T-helper 9 cell (primary cell): ENCODE measurements at places on chromosomes 16 and 17.
A peak's percentile ranks its signal among the peaks of the same experiment; 100 is the strongest.

GRCh38 chr17:27520491-27521185, 64.4 kb downstream of the KSR1 start:
- no peak for DNase-seq

DNA sequence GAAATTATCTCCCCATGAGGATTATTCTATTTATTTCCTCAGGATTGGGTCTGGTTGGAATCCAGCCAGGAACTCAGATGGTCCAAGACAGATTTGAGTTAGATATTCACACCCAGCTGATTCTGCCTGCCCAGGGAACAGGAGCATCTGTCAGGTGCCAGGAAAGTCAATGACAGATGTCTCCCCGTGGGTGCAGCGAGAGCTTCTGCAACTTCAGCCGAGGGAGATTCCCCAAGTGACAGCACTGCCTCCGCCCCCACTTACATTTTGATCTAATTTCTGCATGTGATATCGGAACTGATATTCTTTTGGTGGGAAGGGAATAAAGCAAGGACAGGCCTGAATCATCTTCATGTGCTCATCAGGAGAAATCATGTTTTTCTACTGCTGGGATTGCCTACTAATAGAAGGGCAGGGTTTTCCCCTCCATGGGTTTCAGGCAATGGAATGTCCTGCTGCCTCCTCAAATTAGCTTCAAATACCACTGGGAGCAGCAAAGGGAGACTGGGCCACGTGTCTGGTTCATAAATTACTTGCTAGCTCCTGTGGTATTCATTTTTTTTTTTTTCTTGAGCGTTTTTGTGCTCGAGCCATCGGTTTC, 15.7 kb upstream of the DHX8 start:
- DNase-seq = no peak

DNA sequence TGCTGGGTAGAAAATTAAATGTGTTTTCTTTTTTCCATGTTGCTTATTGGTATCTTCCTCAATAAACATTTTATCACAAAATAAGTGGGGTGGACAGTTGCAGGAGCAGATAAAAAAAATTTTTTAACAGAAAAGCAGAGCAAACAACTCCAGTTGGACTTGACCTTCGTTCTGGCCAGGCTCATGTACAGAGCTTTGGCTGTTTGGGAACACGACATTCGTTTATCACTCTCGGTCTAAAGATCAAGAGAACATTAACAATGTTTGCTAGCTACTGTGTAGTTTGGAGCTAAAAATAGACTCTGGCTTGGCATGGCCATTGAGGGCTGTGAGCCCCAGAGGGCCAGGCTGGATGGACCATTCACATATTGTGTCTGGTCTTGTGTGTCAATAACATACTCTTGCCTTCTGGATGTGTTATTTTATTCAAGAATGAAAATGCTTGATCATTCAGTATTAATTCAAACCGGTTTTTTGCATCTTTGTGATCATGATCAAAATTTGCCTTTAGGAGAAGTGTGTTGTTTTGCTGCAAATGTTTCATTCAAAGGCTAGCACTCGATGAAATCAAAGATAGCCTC, 56.6 kb downstream of the TMEM186 start:
- DNase-seq = no peak

DNA sequence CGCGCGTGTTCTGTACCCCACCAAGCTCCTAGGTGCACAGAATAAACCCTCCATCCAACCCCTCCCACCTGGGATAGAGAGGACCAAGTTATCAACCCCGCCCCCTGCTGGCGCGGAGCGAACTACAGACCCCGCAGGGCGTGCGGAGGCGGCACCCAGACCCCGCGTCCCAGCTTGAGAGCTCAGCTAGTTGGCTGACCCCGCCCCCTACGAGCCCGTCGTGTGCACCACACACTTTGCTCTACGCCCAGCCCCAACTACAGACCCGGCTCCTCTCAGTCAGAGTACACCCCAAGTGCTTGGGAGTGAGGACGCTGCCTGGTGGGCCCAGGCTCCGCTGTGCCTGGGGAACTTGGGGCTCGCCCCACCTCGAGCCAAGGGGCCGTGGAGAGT, 1.5 kb downstream of the GRIN2A start:
- no peak for DNase-seq

GRCh38 chr17:49880291-49881053, 32.6 kb upstream of the TAC4 start:
- peak; percentile 62 for DNase-seq

DNA sequence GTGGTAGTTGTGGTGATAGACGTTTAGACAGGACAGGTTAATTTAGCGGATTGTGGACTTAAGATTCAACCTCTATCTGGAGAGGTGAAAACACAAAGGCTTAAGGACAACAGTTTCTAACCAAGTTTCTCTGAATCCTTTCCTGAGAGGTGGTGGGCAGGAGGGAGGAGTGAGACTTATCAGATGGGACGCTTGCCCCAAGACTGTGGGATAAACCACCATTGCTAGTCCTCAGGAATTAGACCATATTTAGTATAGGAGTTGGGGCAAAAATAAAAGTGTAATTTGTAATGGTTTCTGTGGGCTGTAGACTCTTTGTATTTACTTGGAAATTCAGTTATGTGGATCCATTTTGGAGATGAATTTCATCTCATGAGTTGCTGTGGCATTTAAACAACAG, 6.6 kb downstream of the PDP2 start:
- no peak for DNase-seq

DNA sequence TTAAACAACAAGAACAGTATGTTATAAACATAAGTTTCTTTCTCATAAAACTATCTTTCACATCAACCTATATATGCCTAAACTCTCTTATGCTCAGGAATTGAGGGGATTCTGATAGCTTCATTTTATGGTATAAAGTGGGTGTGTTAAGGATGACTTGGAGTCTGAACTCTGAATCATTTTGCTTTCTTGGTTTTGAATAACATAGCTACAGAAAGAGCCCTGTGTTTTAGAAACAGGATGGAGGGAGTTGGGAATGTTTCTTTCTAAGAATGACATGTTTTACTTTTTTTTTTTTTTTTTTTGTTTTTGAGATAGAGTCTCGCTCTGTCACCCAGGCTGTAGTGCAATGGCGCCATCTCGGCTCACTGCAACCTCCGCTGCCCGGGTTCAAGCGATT, 50.1 kb downstream of the RHOT1 start:
- DNase-seq = no peak

DNA sequence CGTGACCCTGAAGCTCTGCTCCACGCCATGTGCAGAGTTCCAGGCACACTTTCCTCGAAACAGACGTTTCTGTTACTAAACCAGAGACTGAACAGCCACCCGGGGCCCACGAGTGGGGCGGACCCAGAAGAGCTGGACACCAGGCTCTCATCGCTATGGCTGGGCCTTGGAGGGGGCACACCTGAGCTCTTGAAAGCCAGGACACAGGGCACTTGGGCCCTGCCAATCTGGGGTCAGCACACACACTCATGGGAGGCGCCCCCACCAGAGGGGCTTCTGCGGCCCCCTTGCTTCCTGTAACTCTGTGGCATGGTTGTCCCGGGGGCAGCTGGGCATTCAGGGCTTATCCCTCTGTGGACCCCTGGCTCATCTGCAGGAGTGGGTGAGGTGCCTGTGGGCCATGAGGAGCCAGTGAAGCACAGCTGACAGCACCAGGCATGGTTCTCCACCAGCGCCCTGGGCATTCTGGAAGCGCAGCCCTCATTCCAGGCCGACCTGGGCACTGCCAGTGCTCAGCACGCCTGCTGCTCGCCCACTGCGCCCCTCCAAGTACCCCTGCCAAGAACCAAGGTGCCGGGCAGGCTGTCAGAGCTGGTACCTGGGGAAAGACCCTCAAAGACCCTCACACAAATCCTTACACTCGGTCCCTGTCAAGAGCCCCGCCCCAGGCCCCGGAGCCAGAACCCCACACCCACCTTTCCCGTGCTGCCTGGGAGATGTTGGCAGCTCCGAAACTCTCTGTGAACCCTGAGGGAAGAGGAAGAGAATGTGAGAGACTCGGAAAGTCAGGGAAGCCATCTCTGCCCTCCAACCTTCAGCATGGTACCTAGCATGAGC, 61.1 kb downstream of the IL21R start:
- DNase-seq = no peak

DNA sequence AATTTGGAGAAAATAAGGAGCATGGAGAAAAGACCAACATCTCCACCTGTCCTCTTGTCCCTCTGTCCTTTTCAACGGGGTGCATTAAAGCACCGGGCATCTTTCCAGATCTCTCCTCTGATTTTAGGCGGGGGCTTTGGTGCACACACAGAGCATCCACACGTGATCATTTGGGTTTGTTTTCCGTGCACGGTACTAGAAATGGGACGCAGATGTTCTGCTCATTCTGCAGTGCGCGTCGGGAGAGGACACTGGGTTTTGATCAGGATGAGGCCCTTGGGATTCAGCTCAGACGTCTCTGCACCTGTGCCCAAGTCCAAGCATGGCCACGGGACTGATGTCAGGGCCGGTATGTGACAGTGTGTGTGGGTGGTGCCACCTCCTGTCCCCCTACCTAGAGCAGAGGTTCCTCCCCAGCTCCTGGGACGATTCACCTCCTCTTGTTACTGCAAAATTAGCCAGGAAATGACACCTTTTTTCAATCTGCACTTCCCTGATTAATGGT, 31.9 kb downstream of the PDIA2 start:
- DNase-seq = no peak

DNA sequence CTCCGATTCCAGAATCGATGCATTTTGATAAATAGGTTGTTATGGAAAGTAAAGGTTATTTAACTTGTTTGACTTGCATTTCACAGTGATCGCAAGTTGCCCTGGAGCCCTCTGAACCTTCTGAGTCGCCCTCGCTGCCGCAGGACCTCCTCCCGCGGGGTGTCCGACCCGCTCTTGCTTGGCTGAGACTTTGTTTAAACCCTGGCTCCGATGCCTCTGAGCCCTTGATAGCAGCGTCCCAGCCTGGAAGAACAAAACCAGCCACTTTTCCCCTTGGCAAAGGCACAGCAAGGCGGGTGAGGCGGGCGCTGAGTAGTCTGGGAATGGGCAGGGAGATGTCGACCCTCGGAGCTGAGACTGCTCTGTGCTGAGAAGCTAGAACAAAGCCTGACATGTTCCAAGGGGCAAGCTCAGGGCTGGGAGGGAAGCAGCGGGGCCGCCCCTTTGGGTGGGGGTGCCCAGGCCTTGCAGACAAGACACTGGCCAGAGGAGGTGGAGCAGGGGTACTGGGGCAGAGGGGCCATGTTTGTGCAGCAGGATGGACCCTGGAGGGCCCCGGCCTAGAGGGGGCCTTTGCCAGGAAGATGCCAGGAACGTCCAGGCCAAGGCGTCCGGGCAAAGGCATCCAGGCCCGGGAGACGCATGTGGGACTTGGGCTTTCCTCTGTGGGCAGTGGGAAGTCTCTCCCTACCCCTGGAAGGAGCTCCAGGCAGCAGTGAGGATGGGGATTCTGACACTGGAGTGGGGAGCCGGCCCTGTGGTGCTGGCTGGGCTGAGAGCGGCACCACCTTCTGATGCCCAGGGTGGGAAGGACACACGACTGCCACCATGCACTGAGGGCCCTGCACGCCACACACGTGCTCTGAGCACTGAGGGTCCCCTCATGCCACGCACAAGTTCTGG, 30.3 kb upstream of the CDH15 start:
- no peak for DNase-seq

- DNase-seq = no peak
Observed at GRCh38 chr17:12118617-12119016, 97.9 kb downstream of the MAP2K4 start.

DNA sequence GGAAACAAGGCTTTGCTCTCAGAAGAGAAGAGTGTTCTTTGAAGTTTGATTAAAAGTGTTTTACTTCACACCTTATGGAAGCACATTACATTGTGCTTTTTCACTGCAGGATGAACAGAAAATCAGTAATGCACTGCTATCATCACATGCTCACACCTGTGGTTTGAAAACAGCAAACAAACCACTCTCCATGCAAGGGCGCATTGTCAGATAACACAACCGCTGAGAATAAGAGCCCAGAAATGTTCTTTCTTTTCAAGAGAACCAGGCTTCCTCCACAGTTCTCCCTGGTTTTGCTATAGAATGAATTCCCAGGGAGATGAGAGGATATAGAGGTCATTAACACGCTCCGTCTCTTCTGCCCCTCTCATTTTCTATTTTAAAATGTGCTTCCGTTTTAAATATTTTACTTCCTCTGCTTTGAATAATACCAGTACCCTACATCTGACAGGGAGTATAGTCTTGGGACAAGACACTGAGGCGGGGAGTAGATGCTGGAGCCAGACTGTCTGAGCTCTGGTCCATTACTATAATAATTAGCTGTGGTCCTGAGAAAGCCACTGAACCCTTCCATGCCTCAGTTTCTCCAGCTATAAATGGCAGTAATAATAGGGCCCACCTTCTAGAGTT, 71.6 kb downstream of the CDK5R1 start:
- no peak for DNase-seq

GRCh38 chr17:82548681-82549303, 29.3 kb downstream of the FOXK2 start:
- no peak for DNase-seq

GRCh38 chr17:76953946-76954345, 85.7 kb downstream of the MGAT5B start:
- no peak for DNase-seq

- DNase-seq = no peak
Observed at GRCh38 chr17:17077861-17078732, 35.8 kb downstream of the MPRIP start.

GRCh38 chr17:43946781-43947180, 4.5 kb upstream of the PPY start:
- no peak for DNase-seq

DNA sequence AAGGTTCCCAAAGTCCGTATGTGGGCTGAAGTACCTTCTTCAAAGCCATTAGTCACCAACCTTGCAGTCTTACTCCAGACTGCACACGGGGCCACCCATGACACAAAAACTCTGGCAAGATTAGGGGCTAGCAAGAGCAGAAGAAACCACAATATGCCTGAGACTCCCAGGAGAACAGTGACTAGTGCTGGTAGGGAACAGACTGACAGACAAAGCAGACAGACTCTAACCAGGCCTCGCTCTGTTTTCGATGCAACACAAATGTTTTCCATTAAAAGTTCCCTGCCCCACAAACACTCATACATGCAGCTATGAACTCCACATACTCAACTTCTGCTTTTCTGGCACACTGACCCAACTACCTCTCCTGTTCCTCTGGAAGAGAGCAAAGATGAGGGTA, 102.2 kb downstream of the HIC1 start:
- DNase-seq = no peak

DNA sequence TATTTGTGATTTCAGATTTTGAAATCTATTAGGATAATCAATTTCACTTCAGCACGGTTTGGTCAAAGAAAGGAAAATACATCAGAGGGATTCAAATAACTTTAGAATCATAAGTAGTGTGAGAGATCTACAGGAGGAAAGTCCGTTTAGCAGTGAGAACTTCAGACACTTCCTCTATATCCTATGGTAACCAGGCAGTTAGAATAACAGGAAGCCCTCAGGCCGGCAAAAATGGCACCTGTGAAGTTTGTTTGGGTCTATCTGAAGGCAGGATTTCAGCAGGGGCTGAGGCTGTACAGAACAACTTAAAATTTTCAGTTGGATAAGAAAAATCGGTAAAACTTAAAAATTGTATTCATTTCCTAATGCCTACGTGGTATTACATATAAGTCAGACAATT, 24.9 kb downstream of the KCNJ16 start:
- no peak for DNase-seq

DNA sequence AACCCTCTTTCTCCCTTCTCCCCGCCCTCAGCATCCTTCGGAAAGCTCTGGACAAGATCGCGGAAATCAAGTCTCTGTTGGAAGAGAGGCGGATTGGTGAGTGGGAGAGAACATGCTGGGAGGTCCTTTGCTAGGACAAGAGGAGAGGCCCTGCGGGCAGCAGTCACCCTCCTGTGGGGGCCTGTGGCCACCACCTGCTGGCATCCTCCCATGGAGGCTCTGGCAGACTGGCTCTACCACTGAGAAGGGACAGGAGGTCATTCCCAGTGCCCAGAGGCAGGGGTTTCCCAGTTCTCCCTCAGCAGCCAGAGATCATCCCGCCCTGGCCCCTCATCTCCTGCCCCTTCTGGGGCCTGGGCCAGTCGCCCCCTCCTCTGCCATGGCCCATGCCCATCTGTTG, 7.8 kb downstream of the SULT1A2 start:
- no peak for DNase-seq
